IPS-NIHi11 (cell line): ENCODE measurements at places on chromosomes 1 and 21.
A peak's percentile ranks its signal among the peaks of the same experiment; 100 is the strongest.

GRCh38 chr1:100578201-100578600 is 40.3 kb downstream of the GPR88 start:
- no peak for DNase-seq

DNA sequence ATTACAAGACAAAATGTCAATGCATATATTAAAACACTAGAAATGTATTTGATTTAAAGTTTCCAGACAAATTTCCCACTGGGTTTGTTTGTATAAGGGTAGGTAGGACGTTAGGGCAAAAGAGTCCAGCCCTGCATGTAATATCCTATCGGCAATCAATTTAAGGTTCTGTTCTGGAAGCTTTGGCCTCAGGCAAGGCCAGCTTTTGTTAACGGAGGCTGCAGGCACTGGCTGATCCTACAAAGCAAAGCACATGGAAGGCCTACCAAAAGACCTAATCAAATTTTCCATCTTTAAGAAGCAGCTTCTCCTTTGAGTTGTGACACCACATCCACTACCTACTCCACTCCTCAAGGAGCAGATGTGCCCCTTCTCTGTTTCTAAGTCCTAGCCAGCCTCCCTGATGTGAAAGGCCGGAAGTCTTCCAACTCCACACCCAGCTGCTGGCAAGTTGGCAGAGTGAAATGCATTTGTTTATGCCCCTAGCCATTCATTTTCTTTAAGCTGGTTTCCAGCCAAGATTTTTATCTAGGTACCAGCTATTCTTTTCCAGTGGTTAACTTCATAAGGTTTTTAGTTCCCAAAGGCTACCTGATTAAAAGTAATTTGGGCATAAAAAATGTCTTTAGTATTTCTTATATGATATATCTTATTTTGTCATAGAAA is 452.6 kb downstream of the PTBP2 start:
- peak; percentile 8 for DNase-seq

- peak; percentile 70 for DNase-seq
These were observed 77.1 kb upstream of the SCCPDH start for GRCh38 chr1:246647113-246647512.

DNA sequence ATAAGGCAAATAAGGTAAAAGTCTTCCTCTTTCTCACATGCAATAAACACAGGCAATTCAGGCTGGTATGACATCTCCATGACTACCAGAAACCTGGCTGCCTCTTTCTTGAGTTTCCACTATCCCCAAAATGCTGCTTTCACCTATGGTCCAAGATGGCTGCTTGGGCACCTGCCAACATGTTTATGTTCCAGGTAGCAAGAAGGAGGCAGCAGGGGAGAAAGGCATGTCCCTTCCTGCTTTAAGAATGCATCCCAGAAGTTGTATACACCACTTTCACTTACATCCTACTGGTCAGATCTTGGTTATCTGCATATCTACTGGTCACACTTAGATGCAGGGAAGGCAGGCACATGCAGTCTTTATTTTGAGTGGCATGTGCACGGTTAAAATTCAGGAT is 19.4 kb upstream of the ACOT11 start:
- DNase-seq: no peak

GRCh38 chr1:35708441-35708921 is 10.2 kb downstream of the C1orf216 start:
- DNase-seq: peak; percentile 46

GRCh38 chr1:31198600-31198999 is 41.1 kb downstream of the NKAIN1 start:
- DNase-seq: peak; percentile 44

- no peak for DNase-seq
These were observed 35.0 kb upstream of the RAP1GAP start for GRCh38 chr1:21704145-21704544.

DNA sequence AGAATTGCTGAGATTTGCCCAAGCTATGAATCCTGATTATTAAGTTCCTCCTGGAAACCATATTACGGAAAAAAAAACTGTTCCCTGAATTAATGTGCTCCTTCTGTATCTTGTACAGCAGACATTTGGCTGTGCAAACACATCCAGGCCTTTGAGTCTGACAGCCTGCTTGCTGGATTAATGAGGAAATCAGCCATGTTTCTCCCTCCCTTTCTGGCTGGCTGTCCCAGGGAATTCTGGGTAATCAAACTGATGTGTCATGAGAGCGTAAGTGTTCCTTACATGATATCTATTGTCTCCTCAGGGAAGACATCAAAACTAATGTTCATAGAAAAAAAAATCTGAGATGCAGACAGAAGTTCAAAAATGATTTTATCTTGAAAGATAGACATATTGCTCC is 18.8 kb downstream of the PGBD5 start:
- DNase-seq: no peak

DNA sequence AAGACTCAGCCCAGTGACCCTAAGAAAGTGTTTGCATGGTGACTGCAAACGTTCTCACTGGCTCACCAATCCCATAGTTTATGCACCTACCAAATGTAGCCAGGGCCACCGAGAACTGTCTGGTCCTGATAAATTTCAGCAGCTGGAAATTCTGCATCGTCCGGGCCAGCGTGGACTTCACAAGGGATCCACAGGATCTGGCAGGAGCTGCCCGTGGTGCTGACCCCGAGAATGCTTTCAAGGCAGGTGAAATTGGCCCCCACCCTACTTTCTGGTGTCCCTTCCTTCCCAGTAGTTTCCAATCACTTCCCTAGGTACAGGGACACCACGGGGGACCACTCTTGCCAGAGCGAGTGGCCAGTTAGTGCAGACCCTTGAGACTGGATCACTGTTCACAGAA is 26.2 kb downstream of the UBASH3A start:
- DNase-seq: peak; percentile 70

- DNase-seq: no peak
These were observed 57.6 kb downstream of the OLFML2B start for GRCh38 chr1:161966067-161966466.

DNA sequence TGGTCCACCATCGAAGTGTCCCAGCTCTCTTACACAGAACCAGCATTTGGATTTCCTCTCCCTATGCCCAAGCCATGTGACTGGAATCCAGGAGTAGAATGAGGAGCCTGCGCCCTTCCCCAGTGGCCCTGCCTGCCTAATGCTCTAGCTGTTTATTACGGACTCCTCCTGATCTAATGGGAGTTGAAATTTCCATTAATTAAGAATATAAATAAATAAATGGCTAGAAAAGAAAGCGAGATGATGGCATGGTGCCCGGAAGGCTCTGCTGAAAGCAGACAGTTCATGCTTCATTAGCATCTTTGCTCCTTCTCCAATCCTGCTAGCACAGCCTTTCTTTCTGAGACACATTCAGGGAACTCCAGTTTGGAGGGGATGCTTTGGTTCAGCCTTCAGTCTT is 216.2 kb downstream of the SEC16B start:
- no peak for DNase-seq
